ENCODE measurements at places on chromosomes 7 and 10.

- no peak for DNase-seq
Observed at GRCh38 chr10:51937308-51938140, 238.1 kb upstream of the CSTF2T start.

GRCh38 chr10:32144817-32145688, 88.8 kb upstream of the KIF5B start:
- no peak for DNase-seq

DNA sequence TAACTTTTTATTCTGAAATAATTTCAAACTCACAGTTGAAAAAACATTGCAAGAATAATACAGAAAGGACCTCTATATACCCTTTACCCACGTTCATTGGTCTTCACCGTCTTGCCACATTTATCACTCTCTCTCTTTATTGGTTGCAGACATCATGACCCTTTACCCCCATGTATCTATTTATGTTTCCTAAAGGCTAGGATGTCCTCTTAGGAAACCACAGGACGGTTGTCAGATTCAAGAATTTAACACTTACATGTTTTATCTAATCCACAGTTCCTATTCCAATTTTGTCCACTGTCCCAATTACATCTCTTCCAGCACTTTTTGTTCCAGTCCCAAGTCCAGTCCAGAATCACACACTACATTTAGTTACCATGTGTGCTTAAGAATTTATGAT, 67.6 kb upstream of the FGFR2 start:
- no peak for DNase-seq

- no peak for DNase-seq
Observed at GRCh38 chr7:3552499-3552898, 251.4 kb downstream of the SDK1 start.

DNA sequence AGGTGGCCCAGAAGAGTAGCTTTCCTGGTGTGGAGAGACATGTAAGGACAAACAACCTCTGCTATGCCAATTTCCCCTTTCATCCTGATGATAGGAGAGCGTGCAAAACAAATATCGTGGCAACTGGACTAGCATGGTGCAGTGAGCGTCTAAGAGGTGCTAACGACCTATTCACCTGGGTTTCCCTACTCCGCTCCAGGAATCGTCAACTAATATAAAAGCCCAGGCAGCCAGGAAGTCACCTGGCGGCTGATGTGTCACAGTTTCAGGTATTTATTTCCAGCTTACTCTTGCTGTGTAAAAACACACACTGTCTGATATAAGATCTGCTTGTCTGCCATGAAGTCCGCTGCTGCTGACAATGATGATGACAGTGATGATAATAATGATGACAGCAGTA, 56.5 kb upstream of the EFCAB10 start:
- no peak for DNase-seq

- DNase-seq = no peak
Observed at GRCh38 chr7:81768951-81769778, 682 bp downstream of the HGF start.

- DNase-seq = no peak
Observed at GRCh38 chr10:77837248-77837924, 89.2 kb downstream of the DLG5 start.

DNA sequence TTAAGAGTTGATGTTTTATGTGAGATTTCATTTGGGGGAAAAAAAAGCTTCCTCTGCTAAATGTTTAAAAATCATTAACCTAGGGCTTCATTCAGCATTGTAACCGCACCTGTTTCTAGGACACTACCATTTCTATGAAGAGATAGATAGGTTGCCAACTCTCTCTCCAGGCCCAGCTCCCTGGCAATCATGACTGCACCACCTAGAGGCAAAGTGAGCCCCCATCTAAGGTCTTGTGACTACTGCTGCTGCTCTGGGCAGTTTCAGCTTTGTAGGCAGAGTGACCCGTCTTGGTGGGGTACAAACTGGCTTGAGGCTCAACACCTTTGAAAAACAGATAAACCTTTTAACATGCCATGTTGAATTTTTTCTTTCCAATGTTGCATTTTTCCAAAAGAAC, 27.3 kb upstream of the MRC1 start:
- no peak for DNase-seq

DNA sequence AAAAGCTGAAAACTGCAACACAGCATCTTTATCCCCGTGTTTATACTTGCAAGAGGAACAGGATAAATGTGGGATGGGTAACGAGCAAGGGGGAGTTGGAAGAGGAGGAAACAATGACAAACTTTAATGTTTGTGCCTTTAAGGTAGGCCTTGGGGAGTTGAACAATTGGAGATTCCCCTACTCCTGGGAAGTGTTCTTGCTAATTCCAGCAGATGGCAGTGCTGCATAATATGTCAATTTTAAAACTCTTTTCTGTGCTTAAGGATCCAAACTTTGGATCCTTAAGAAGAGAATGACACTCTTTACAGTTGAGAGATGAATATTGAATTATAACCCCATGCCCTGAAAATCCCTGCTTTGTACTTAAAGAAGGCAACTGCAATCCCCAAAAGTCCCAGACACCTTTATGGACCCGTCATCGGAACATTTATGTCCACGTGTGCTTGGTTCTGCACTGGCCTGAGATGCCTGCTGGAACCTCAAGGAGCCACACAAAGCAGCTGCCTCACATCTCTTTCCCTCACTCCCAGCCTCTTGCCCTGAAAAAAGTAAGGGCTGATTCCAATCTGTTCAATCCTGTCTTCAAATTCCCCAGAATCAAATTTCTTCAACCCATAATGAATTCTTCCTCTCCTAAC, 12.0 kb downstream of the IFIT5 start:
- peak; percentile 54 for DNase-seq

DNA sequence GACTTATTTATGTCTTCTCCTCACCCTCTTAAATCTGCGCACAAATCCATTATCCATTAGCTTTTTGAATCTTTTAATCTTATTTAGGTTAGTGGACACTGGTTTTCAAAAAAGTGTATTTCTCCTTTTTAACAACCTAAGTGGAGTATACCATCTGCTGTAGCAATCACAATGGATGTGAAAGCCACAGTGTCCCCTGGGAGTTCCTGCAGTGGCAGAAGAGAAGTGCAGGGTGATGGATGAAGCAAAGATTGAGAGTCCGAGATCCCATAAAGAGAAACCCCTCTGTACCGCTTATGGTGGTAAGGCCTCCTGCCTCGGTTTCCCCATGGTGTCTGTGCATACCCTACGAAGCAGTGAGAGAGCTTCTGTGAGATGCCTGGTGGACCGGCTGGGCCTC, 236.4 kb downstream of the COBL start:
- DNase-seq = no peak

GRCh38 chr10:70621503-70622078, 19.1 kb upstream of the PRF1 start:
- DNase-seq = no peak

GRCh38 chr10:96902731-96903358, 70.7 kb downstream of the LCOR start:
- no peak for DNase-seq

DNA sequence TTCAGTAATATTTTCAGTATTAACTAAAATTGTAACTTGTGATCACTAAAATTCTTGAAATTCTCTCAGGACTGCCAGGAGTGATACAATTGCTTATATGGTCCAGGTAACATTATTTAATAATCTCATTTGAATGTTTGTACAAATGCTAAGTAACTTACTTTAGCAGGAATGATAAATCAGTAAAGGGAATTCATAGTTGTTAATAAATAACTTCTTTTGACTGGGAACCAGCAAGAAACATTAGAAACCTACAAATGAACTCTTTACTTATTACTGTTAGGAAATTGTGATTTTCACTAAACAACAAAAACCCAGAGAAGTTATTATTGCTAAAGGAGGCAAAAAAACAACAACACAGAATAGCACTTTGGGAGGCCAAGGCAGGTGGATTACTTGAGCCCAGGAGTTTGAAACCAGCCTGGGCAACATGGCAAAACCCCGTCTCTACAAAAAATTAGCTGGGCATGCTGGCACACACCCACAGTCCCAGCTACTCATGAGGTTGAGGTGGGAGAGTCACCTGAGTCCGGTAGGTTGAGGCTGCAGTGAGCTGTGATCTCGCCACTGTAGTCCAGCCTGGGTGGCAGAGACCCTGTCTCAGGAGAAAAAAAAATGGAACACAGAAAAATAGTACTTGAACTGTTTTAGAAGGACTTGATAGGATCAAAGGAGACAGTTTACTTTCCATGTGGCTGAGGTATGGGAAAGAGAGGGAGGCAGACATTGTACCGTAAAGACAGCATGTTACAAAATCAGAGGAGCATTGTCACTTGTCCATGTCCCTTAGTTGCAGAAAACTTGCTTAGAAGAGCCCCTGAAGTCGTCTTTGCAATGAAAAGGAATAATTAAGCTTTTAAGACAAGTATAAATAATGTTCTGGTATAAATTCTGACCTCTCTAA, 53.1 kb downstream of the SHOC2 start:
- no peak for DNase-seq

DNA sequence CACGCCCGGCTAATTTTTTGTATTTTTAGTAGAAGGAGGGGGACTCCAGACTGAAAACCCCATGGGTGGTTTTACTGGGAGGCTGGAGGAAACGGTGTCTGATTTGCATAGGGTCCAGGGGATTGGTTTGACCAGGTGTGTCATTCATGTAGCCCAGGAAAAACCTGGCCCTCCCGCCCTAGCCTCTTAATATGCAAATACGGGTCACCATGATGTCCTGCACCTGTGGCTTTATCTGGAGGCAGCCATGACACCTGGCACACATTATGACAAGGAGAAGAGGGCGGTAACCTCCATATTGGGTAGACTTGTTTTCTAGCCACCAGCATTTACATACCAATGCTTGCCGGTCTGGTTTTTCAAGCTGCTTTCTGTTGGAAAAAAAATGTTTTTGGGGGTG, 68.0 kb downstream of the TRIL start:
- no peak for DNase-seq

DNA sequence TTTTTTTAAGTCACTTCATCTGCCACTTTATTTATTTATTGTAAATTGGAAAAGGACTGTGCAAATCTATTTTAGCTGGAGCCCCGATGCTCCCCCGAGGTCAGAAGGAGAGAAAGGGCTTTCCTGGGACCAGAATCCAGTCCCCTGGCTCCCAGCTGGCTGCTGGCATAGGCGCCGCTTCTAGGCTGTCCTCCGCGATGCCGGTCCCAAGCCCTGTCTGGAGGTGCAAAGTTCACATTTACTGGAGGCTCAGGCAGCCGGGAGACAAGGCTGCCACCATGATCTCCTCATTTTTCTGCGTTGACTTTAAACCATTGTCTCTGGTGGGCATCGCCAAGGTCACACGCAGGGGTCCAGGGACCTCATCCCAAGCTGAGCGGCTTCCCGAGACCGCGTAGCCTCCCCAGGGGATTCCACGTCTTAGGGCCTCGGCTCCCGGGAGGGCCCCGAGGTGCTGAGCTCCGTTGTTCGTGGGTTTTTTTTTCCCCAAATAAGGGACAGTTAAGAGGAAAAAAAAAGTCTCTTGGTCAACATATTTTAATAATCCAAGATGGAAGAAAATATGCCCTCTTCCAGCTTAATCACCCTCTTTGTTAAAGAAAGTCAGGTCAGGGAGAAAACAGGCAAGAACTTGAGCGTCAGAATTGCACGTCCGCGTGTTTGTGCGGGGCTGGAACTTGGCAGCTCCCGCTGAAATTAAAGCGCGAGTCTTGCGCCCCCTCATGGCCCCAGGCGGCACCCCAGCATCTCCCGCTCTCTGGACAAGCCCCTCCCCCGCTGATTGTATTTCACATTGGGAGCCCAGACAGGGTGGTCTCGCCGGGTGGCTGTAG, 11.9 kb downstream of the RGR start:
- DNase-seq = peak; percentile 70

- DNase-seq = no peak
Observed at GRCh38 chr7:88299126-88299525, 7.6 kb downstream of the STEAP4 start.

DNA sequence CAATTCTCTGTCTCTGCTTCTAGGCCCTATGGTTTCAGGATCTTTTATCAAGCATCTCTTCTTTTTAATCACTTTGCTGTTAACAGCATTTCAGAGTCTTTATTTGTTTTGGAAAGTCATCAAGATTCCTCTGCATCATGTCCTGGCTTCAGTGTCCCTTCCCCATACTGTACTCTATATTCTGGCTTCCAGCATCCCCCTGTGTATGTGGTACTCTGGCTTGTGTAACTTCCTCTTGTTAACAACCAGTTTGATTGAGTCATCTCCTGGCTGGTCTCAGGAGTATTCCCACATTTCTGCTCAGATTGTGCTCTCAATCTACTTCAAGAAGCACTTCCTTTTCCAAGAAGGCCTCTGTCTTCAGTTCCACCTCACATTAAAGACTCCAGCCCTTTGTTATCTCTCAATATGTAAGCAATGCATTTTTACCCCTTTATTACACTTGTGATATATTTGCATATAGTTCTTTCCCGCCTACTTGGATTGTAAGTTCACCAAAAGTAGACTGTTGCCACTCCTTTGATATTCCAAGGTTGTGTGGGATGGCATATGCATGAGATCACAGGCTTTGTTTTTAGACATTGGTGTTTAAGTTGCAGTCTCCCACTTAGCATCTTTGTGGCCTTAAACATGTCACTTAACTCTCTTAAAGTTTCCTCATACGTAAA, 15.1 kb upstream of the ATE1 start:
- DNase-seq = no peak

GRCh38 chr7:92904244-92905131, 68.1 kb upstream of the CDK6 start:
- DNase-seq = no peak

DNA sequence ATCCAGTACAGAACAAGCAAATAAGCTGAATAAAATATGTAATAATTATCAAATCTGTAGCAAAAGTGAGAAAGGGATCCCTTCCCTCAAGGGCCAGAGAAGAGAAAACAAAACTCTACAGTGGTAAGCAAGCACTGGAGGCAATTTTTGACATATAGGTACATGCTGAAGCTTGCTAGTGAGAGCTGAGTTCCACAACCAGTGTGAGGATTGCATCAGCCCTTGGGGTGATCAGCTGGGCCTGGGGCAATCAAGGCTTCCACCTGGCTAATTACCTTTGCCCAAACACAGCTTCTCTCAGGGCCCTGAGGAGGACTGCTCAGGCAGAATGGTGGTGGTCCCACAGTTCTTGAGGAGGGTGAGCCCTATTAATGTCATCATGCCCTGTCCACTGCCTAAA, 134.4 kb upstream of the DLX6 start:
- no peak for DNase-seq

GRCh38 chr10:3539696-3540383, 245.2 kb downstream of the KLF6 start:
- no peak for DNase-seq

DNA sequence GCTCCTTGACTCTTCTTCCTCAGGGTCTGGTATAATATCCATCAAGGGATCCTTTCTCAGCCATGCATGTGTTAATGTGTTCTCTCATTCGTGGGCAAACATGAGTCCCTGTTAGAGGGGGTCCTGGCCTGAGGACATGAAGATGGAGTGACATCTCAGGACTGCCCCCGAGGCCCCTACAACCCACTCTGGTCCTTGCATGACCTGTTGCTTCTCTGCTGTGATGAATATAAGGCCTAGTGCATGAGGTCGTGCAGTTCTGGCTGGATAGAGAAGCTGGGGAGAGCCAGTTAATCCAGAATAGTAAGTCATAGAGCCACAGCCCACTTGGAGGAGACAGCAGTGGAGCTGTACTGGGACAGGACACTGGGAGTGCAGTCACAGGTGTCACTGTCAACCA, 4.6 kb upstream of the VWC2 start:
- DNase-seq = no peak

Data from midbrain (tissue), 1 donor.